ENCODE measurements at places on chromosomes 1 and 21.
A peak's percentile ranks its signal among the peaks of the same experiment; 100 is the strongest.

GRCh38 chr1:26743426-26744059 is 44.2 kb upstream of the PIGV start:
- no peak for DNase-seq

- DNase-seq = no peak
Measured at GRCh38 chr1:30462826-30463425, 260.5 kb downstream of the MATN1 start.

GRCh38 chr1:46401964-46402626 is 8.0 kb downstream of the FAAH start:
- no peak for DNase-seq

DNA sequence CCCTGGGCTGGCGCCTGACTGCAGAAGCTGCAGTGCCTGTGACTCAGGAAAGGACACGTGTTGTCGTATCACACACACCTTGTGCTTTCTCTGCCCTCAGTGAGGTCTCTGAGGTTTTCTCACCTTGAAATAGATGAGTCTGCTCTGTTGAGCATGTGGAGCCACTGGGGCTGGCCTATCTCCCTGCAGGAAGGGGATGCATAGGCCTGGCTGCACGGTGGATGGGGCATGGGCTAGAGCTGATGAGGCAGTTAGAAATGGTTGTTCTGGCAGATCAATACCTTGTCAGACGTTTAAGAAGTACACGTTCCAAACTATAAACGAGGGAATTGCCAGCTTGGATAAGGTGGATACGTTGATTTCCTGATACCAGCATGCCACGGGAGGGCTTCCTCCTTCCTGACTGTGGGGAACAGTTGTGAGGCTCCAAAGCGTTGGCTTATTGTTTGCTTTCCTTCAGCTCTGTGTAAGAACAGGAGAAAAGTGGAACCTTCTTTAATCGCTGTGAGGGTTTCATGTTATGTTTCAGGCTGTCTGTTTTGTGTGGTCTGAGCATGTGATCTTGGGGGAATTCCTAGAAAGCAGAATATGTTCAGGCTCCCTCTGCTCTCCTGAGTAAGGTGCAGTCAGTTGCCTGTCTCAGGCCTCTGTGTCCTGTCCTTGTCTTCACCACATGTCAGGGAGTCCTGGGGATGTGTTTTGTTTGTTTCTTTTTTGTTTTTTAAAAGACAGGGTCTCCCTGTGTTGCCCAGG is 44.8 kb downstream of the PCNT start:
- no peak for DNase-seq

DNA sequence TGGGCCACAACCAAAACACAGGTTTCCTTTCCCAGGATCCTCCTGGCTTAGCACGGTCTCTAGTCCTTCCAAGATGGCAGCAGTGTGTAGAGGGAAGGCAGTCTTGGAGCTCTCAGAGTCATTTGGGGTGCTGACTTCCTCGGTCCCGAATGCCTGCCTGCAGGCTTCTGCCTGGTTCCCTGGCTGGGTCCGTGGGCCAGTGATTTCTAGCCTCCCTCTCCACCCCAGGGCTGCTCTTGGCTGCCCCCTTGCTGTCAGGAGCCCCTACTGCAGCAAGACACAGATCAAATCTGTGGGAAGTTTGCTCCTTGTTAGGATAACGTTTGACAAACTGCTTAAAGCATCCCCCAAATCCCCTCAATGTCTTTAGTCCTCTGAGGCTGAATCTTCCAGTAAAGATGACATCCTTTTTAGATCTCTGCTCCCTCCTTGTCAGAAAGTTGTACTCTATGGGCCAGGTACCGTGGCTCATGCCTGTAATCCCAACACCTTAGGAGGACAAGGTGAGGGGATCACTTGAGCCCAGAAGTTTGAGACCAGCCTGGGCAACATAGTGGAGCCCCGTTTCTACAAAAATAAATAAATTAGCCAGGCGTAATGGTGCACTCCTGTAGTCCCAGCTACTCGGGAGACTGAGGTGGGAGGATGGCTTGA is 272.5 kb downstream of the RRAGC start:
- peak; percentile 55 for DNase-seq
